A375 (cell line): ENCODE measurements at places on chromosomes 3 and 15. TPM values are rescaled to one million over a fixed set of nuclear protein-coding genes. Genes with fewer than 3 reads are reported as not detected.

The CEP19 gene
- 0.64 and 1.2 TPM in 2 replicates for total RNA-seq

The SENP8 gene
- 1.3 and 1.5 TPM in 2 replicates for total RNA-seq

The NGLY1 gene
- 32.4 and 36.8 TPM in 2 replicates for total RNA-seq

The UQCC5 gene
- 27.8 and 29.5 TPM in 2 replicates for total RNA-seq
